ENCODE measurements at places on chromosomes 7 and 10.

DNA sequence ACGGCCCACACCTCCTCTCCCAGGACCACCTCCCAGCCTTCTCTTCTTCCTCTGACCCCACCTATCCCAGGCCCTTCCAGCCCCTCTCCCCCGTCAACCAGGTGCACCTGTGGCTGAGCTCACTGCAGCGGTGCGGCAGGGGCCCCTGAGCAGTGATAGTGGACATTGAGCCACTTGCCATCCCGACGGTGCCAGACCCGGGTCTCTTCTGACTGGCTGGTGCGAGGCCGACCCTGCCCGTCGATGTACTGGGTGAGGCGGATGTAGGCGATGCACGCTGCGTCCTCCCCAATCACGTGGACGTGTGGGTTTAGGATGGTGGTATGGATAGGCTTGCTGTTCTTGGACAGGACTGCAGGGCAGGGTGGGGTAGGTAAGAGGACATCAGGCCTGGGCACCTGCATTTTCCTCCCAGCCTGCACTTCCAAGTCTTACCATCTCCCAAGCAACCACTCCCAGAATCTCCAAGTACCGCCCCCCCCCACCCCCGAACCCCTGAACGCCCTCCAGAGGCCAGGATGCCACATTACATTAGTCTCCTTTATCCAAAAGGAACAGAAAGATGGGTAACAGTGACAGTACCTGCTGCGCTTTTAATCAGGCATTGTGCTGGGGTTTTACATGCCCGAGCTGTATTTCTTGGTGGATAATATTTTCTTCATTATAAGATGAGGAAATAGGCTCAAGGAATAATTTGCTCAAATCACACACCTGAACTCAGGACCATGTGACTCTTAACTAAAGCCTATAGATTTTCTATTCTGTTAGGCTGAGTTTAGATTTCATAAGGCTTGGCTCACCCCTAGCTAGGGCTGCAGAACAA is 3.7 kb upstream of the NDST2 start:
- no peak for DNase-seq

DNA sequence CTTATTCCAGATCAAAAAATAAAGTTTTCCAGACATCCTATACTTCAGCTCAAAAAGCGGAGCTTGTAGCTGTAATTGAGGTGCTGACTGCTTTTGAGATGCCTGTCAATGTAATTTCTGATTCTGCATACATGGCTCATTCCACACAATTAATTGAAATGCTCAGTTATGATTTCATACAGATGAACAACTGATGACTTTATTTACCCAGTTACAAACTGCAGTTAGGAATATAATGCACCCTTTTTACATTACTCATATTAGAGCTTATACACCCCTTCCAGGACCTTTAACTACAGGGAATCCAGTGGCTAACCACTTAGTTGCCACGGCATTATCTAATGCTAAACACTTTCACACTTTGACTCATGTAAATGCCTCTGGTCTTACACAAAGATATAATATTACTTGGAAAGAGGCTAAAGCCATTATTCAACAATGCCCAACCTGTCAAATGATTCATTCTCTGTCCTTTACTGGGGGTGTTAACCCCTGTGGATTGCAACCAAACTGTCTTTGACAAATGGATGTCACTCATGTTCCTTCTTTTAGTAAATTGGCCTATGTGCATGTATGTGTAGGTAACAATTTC is 147.3 kb downstream of the ZNF33B start:
- DNase-seq, result no peak

DNA sequence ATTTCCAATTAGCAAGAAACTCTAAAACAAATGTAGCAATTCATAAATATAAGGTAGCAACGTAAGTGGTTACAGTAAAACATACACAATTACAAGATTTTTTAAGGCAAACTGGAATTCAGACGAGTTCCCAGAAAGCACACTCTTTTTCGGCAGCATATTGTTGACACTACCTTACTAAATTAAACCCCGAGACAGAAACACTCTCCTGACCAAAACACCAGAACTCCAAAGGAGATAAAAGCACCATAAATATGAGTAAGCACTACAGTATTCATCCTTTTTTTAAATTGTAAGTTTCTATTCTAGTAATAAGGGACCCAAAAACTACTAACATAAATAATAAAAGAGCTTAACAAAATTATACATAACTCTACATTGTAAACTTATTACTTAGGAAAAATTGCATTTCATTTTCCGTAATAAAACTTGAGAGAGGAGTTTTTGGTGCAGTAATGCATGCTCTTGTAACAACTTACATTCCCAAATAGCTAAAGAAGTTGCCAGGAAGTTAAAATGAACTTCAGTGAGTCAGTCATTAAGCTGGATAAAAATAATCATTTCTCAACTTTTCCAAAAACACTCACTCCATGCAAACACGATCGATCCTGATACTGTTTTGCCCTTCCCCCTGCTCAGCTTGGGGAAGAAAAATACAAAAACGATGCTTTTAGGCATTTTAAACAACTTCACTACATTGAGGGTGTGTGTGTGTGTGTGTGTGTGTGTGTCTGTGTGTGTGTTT is 2.0 kb downstream of the PIP4K2A start:
- DNase-seq, result peak; percentile 5

DNA sequence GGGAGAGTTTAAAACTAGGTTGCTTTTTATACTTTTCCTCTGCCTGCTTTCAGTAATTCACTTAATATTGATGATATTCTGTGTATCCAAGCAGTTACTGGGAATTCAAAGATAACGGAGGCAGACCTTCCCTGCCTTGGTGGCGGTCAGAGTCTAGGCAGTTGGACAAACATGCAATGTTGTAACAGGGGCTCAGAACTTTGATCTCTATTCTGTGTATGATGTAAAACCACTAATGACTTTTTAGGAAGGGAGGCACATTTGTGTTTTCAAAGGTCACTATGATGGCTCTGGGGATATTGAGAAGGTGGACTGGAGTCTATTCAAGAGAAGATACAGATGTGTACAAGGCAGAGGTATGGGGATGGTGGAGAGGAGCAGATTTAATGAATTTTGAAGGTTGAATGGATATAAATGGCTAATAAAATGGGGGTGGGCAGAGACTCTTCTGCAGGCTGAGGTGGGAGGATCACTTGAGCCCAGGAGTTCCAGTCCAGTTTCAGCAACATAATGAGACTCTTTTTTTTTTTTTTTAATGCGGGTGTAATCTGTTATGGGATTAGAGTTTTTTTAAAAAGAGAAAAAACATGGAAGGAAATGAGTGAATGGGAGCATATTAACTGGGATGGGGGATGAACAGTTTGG is 5.7 kb upstream of the PON2 start:
- DNase-seq, result no peak

DNA sequence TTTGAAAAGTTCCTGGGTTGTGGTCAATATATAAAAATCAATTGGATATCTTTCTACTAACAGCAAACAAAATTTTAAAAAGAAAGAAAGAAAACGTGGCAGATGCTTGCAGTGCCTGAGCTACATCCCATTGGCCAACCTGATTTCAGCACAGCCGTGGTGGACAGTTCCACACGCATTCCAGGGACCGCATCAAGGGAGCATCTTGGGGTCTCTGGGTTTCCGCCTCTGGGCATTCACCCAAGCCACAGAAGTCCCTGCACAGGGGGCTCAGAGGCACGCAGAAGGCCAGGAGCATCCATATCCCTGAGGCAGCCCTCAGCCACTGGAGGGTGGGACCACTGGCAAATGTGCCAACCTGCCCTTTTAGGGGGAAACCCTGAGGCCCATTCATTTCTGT is 254.5 kb upstream of the RNF32 start:
- no peak for DNase-seq

DNA sequence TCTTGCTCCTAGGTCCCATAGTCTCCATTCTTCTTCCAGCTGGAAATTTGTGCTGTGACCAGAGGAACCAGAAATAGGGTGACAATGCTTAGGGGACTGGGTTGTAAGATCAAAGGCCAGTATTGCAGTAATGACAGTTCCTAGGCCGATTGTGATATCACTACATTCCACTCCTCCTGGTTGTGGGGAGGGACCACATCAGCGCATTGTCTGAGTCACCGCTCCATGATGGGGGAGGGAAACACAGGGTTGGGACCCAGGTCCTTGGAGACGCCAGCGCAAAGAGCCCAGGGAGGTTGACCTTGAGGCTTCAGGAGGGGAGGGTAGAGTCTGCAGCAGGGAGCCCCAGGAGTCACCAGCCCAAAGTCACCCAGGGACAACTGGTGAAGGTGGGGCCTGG is 20.8 kb upstream of the GGCT start:
- no peak for DNase-seq

DNA sequence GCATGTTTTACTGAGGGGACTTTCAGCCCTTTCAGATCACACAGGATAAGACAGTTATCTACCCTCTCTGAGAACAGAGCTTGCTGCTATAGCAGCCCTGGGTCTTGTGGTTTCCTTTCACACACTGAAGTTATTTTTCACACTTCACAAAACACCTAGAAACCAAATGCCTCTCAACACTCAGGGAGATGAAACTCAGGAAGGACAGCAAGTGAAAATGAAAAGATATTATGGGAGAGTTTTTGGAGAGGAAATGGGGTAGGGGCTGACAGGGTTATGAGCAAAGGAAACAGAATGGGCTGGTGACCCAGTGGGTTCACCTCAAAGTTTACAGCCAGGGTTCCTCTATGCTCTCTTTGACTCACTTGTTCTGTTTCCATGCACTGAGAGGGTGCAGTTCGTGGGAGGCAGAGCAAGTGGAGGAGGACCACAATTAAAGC is 17.0 kb upstream of the GIMAP2 start:
- DNase-seq, result no peak

DNA sequence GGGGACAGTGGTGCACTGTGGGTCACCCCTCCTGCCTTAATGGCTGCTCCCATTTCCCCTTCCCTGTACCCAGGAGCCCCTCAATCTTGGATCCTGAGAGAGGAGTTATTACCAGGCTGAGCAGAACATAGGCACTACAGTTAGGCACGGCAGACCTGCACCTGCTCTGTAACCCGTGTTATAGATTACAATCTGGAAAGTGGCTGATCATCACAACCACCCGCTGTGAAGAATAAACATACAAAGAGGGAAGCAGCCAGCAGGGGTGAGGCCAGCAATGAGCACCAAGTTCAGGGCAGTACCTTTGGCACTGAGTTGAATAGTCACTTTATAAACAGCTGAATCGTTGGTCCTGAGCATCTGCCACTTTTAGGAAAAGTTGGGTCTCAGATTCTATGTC is 1.7 kb downstream of the CDHR1 start:
- DNase-seq, result no peak

DNA sequence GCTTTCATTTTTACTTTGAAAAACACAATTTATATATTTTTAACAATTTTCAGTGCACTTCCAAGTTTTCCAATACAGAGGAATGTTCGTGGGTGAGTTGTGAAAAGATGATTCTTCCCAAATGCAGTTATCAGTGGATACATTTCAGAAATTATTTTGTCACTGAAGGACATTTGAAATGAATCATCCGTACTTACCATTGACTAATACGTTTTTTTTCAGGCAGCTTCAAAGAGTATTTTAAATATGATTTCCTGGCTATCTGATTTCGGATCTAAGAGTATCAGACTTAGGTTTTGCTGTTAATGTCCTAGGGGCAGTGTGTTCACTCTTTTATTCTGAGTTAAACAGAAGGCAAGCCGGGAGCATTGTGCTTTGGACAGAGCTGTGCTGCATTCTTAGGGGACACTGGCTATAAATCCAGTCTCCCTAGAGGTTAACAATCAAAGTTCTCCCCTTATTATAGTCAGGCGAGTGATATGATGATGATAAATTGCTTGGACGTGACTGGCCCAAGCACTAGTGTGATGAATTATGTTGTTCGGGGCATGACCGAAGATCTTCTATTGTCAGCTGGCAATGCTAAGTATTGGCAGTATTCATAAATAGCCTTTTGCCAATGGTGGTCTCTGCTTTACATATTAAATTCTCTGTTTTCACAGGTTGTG is 4.5 kb downstream of the PTER start:
- DNase-seq, result peak; percentile 7

DNA sequence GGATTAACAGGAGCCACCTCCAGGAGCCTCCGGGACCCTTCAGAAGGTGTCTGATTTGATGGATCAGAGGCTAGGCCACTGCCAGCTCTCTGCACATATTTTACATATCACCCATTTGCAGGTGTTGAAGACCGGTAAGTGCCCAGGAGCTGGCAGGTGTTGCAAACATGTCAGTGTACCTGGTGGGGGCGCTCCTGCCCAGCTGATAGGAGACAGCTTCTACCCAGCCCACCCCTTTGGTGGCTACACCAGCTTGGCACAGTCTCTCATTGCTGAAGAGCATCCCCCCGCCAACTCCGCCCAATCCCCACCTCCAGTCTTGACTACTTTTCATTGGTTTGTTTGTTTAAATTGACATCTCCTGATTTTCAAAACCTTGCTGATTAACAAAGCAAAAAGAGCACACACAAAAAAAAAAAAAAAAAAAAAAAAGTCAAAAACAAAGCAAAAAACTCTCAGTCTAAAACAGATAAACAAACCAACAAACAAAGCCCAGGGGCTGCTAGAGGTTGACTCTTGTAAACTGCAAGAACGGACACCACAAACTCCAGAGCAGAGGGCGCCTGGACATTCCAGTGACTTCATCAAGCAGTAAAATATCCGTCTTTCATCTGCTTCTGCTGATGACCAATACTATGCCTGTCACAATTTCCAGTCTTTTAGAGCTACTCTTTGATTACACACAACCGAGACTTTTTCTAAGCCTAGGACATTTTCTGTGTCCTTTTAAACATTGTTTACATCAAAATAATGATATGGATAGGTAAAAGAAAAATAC is 275.3 kb downstream of the NRG3 start:
- peak; percentile 59 for DNase-seq

DNA sequence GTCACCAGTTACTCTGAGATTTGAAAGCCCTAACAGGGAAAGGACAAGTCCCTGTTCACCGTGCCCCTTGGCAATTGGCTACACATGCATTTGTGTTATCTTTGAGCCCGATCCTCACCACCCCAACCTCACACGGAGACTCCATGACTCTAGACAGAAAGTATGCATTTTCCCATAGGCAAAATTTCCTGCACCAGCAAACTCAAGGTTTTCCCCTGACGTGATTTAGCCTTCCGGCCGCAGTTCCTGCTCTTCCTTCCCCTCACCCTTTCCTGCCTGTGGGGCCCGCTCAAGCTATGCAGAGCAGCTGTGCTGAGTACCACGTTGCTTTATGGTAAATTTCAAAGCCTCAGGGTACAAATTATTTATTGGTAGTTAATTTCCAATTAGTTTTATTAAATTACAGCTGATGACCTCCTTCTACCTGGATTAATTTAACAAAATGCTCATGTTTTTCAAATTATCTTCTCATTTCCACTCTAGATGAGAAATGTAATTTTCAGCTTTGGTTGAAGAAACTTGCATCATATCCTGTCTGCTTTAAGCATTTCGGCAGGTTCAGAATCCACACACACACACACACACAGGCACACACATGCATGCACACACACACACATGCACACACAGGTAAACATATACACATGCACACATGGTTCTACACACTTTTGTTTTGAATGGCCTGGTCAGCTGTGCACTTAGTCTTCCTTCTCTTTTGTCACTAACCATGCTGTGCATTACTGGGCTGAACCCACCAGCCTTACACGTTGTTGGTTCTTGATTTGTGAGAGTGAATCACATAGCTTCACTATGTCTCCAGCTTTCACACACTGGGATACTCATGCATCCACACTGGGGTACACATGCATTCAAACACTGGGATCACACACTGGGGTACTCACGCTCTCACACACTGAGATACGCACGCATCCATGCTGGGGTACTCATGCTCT is 283.1 kb upstream of the PITRM1 start:
- no peak for DNase-seq

Measured in HT-29 (cell line).